ENCODE measurements at places on chromosomes 11 and 22.
A peak's percentile ranks its signal among the peaks of the same experiment; 100 is the strongest.

DNA sequence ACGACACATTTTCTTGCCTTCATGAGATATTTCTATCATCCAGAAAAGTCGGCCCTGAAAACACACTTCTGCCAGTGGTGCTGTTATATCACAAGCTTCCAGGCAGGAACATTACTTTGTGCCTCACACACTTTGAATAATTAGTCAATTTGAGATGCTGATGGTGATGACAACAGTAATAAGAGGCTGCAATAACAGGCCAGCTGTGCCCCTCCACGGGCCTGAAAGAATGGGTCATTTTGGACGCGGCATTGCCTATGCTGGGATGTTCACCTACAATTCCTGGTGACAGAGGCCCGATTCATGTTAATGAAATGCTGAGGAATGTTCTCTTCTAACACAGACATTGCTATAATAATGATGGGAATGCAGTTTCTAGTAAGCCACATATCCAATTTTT lies 463.8 kb upstream of the KIRREL3 start:
- no peak for DNase-seq

GRCh38 chr22:47124451-47124881 lies 362.0 kb downstream of the TBC1D22A start:
- no peak for DNase-seq

- DNase-seq, result no peak
These were observed at the start of gene ALDH3B1 for GRCh38 chr11:68010090-68011041. TSS of gene ALDH3B1 (plus strand) at chr11:68010327. CDS start at chr11:68015298, 4,971 bp downstream.

- DNase-seq, result no peak
These were observed 716 bp upstream of the ABCC8 start for GRCh38 chr11:17477361-17477760.

GRCh38 chr22:45696227-45696626 lies 24.6 kb downstream of the ATXN10 start:
- DNase-seq, result no peak

- no peak for DNase-seq
These were observed 2.2 kb downstream of the MAFF start for GRCh38 chr22:38203855-38204514.

DNA sequence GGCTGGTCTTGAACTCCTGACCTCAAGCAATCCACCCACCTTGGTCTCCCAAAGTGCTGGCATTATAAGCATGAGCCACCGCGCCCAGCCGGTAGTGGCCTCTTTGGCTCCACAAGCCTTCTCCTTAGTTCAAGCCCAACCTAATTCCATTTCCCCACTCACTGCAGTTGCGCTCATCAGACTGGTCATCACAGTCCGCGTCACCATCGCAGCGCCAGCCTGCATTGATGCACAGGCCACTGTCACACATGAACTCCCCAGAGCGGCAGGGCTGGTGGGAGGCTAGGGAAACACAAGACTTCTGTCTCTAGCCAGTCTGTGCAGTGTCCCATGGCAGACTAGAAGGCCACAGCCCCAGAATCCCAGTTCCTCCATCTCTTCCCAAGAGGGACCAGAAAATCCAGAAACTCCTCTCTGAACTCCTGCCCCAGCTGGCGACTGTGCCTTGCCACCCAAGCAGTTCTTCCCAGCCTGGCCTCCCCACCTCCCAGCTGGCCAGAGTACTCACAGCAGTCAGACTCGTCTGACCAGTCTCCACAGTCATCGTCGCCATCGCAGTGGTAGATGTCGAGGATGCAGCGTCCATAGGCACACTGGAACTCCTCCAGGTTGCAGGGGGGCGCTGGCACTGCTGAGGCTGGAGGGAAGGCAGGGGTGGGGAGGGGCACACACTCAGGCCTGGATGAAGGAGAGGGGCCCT lies 19.8 kb downstream of the LRP4 start:
- no peak for DNase-seq

- no peak for DNase-seq
These were observed 59.9 kb downstream of the BBOX1 start for GRCh38 chr11:27100534-27100933.

- DNase-seq, result no peak
These were observed 9.4 kb downstream of the VSTM5 start for GRCh38 chr11:93840981-93841380.

DNA sequence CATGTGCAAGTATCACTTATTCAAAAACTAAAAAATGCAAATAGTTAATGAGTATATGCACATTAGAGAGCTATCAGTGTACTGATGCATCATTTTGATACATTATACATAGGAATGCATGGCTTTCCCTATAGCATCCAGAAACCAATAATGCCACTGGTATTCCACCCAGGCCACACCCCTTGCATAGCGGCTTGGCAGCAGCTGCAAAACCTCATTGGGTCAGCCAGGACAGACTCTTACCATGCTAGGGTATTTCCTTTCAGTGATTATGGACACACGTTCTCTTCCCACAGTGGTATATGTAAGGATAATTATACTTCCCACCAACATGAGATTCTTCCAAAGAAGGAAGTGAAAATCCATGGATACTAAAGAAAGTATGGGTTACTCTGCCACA lies 145.9 kb upstream of the PITPNB start:
- no peak for DNase-seq

- no peak for DNase-seq
These were observed 46.4 kb downstream of the RTN4R start for GRCh38 chr22:20221421-20222340.

DNA sequence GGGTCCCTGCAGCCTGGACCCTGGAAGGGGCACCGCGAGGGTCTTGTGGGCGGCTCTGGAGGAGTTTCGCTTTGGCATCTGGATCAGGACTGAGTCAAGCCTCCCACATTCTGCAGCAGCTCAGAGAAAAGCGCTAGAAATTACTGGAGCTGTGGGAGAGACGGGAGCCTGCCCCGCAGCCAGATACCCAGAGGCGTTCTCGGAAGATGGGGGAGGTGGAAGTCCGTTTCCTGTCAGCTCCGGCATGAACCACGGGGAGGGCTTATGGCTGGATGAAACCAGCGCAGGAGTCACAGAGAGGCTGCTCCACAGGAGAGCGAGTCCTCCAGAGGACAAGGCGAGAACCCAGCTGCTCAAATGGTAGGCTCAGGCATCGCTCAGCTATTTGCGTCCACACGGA lies 379.3 kb downstream of the OPCML start:
- DNase-seq, result no peak

GRCh38 chr11:340539-341512 lies 20.2 kb upstream of the IFITM3 start:
- DNase-seq, result no peak

DNA sequence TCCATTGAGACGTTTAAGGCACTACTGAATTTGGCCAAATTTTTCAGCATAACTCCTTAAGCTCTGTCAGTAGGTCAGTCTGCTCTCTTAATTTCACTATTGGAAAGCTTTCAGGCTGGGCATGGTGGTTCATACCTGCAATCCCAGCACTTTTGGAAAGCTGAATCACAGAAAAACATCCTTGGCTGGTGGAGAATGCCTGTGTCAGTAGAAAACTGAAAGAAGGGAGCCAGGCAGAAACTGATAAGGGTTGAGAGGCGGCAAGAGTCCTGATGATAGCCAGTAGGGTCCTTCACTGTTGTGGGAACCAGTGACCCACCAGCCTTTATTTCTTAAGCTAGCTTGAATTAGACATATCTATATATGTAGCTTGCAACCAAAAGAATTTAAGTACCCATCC lies 22.6 kb downstream of the NEU3 start:
- DNase-seq, result no peak

- DNase-seq, result no peak
These were observed 167.3 kb downstream of the TBC1D22A start for GRCh38 chr22:46929710-46930204.

DNA sequence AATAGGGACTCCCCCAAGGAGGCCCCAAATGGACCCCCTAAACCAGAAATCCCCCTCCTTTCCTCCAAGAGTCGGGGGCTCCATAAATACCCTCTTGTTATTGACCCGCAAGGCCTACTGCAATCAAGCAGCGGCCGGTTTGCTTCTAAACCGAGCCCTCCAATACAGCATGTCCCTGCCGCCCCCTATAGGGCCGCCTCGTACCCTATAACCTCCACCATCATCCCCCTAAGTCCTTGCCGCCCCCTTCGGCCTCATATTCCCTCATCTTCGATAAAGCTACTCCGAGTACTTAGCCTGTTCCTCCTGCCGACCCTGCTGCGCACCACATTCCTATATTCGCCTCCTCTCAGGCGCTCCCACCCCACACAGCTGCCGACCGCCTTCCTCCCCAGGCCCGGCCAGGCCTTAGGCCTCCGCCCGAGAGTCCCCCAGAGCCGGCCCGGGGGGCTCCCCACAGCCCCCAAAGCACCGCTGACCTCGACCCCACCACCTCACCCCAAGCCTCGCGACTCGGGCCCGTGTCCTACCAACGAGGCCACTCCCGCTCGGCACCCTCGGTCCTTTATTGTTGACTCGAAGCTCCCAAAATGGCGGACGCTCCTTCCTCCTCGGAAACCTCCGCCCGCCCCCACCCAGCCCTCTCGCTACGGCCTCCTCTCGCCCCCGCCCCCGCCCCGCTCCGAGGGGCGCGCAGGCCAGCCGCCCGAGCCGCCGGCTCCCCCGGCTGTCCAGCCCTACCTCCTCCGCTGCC lies 430 bp downstream of the DDX6 start:
- peak; percentile 37 for DNase-seq

- no peak for DNase-seq
These were observed 11.1 kb downstream of the SYNGR1 start for GRCh38 chr22:39360674-39361413.

DNA sequence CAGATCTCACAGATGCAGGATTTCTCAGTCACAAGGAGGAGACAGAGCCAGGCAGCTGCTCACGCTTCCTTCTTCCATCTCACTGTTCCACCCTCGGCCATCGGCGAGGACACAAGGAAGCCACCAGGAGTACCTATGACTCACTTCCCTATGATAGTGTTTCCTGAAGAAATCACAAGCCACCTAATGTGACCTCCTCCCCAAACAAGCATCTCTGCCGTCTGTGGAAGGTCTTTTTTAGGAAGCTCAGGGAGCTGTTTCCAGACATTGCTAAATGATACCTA lies 672.7 kb downstream of the TBC1D22A start:
- DNase-seq, result no peak

Measured in stimulated activated CD8-positive, alpha-beta memory T cell treated with anti-CD3 and anti-CD28 coated beads, Interleukin-4, amount 100 ng/mL, for 24 hours (primary cell).